Activated CD4-positive, alpha-beta T cell treated with anti-CD3 and anti-CD28 coated beads, Interleukin-10, Interleukin-2, amounts not matched to agents 100 ng/mL and 50 ng/mL, durations not matched to agents 16 hours and 8 hours (primary cell): ENCODE measurements at places on chromosomes 12 and 14.

DNA sequence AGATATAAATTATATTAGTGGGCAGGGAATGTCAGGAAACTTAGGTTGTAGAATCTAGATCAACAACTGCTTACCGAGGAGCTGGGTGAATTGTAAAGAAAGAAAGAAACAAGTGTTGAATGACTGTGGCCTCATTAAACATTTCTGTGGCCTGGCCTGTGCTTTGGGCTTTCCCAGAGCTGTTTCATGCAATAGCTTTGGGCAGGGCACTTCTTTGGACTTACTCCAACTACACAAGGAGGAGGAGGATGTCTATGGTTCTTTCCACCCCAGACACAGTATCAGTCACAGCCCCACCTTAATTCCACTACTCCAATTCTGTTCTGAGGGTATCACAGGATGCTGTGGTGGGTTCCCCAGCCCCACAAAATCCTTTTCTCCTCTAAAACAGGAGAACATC, 38.0 kb downstream of the DPF3 start:
- no peak for DNase-seq

GRCh38 chr12:85279449-85280164, 413 bp upstream of the ALX1 start:
- no peak for DNase-seq

- DNase-seq, result no peak
These were observed 1.8 kb upstream of the GLIPR1L2 start for GRCh38 chr12:75389061-75389460.

DNA sequence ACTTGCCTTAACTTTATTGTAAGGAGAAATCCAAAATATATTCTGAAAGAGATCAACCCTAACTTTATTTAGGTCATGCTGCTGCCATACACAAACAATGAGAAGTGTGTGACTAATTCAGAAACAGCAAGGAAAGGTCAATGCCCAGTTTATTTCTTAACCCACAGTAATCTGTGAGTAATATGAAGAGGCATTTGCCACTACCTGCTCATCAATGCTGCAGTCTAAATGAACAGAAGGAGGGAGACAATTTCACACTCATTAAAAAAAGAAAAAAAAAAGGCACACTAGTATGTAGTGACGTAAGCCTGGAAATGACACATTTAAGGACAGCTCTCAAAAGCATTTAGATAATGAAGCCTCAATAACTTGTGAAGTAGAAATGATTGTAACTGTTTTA, 90.5 kb upstream of the FOXN3 start:
- peak; percentile 78 for DNase-seq

DNA sequence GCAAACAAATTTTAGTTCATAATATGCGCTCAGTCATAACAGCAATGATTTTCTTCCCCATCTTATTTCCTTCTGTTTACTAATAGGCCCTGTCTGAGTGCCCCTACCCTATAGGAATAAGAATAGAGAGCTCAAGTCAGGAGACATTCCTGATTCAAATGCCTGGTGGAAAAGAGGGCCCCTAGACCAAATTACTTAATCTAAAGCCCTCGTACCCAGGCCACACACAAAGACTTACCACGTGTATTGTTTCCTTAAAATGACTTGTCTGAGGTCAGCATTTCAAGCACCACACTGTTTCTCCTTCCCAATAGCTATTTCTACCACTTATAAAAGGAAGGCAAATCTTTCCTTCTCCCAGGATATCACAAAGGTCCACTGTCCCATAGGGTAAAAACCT, 314.9 kb upstream of the TMTC1 start:
- no peak for DNase-seq

DNA sequence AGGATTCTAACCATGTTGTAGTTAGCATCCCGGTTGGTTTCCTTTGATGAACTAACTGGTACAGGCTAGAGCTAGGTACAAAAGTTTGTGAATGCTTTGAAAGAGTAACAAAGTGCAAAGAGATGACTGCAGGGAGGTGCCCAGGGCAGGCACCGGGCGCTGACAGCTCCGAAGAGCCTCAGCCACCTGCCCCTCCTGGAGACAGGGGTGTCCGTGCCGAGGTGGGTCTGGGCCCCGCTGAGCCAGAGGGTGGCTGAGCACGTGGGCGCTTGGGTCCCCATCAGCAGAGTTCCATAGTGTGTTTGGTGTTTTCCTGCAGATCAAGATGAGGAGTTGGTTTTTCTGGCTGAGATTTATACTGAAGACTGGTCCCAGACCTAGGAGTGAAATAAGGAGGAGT, 19.9 kb downstream of the PRKAB1 start:
- no peak for DNase-seq

- DNase-seq, result no peak
These were observed 183.9 kb upstream of the SOX5 start for GRCh38 chr12:24133384-24133783.

DNA sequence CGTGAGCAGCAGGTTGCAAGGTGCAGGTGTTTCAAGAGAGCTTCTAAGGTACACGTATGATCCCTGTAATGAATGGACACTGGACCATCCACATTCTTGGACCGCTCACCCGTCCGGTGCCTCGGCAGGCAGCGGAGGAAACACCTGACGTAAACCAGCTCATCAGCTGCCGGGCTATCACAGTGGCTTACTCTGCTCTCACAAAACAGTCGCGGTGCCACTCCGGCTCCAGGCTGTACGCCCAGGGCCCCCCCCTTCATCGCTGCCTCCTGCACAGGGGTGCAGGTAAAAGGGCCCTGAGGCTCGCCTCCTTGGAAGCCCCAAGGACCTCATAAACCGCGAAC, 436 bp downstream of the VPS33A start:
- peak; percentile 42 for DNase-seq

DNA sequence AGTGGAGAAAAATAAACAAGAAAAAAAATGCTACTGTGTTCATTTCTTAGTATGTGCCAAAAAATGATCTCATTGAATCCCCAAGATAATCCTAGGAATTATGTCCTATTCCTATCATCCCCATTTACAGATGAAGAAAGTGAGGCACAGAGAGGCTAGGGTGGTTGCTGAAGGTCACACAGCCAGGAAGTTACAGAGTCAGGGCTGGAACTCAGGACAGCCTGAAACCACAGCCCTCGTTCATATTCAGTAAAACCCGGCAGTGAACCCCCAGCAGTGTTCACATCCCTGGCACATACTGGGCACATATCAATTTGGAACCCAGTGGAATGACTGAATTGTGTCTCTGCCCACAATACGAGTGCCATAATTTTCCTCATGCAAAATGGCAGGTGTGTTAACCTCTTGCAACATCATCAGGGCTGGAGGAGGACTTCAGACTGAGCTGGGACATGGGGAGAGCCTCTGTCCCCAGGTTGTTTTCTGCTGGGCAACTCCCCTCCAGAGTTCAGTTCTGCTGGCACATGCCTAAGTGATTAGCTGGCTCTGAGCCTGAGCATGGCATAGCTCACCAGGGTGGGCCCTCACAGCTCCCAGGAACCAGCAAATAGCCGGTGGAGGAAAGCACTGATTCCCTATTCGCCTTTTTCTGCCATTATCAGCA, 2.0 kb upstream of the PPP1CC start:
- no peak for DNase-seq

GRCh38 chr14:37889087-37889486, 293.7 kb downstream of the TTC6 start:
- no peak for DNase-seq

GRCh38 chr12:42933461-42934081, 344.0 kb upstream of the PRICKLE1 start:
- DNase-seq, result no peak

DNA sequence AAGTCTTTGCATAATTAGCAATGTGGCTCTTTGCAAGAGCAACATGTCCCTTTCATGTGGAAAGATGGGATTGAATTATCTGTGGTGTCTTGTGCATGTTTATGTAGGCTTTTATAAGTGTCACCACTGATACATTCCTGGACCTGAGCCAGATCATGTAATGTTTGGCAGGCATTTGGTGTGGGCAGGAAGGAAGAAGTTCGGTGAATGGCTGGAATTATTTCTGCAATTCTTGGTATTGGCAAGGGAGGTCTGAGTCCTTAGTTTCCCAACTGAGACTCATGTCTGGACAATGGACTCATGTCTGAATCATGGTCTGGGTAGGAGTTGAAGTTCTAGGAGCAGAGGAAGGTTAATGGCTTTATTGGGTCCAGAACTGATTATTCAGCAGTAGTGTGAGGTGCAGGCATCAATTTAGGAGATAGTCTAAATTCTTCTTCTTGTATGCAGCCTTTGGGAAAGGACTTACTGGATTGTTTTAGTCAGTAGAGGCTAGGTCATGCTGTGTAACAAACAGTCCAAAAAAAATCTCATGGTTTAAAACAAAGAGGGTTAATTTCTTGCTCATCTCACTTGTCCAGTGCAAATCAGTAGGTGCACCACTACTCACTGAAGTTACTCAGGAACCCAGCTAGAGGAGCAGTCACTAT, 186.5 kb upstream of the LHX5 start:
- no peak for DNase-seq

GRCh38 chr12:122326586-122326985, 60.3 kb upstream of the VPS33A start:
- DNase-seq, result no peak

- DNase-seq, result no peak
These were observed 33.1 kb downstream of the ITPK1 start for GRCh38 chr14:93082576-93083001.

DNA sequence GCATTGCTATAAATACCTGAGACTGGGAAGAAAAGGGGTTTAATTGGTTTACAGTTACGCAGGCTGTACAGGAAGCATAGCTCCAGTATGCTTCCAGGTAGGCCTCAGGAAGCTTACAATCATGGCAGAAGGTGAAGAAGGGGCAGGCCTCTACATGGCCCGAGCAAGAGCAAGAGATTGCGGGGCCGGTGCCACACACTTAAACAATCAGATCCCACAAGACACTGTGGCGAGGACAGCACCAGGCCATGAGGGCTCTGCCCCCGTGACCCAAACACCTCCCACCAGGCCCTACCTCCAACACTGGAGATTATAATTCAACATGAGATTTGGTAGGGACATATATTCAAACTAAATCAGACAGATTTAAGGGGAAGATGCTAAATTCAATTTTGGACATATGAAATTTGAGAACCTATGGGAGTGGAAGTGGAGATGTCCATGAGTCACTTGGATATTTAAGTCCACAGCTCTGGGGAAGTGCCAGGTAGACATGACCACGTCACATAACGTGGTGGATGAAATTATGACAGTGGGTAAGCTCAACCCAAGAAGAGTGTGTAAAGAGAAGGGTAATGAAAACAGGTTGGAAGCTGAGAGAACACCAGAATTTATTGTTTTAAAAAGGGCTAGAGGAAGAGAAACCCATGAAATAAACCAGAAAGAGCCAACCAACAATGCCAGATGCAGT, 1.5 kb upstream of the LTA4H start:
- DNase-seq, result no peak

GRCh38 chr12:53099071-53099882, 1.8 kb downstream of the IGFBP6 start:
- peak; percentile 87 for DNase-seq

DNA sequence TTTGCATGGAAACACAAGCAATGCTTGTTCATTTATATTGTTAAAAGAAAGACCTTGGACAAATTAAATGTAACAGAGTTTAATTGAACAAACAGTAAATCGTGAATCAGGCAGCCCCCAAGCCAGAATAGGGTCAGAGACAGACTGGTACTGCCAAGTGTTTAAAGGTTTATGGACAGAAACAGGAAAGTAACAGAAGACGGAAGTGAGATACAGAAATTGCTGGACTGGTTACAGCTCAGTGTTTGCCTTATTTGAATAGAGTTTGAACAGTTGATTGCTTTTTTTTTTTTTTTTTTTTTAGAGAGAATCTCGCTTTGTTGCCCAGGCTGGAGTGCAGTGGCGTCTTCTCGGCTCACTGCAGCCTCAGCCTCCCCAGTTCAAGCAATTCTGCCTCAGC, 50.3 kb downstream of the DAO start:
- no peak for DNase-seq

- peak; percentile 70 for DNase-seq
These were observed 127.2 kb downstream of the BCAT1 start for GRCh38 chr12:24821691-24822090.

DNA sequence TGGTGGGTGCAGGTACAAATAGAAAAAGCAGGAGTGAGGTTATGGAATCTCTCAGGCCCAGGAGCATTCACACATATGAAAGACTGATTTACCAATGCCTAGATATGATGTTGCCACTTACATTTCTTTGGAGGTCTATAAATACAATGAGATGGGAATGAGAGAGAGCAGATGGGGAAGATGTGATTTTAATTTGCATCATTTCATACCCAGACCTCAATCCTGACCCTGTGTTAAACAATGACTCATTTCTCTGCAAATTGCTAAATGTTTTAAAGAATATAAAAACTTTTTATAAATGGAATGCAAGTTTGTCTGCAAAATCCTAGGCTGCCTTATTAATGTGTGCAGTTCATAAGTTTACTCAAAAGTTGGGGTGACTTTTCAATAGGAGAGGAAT, 38.6 kb upstream of the GNG2 start:
- no peak for DNase-seq

GRCh38 chr14:70890826-70891659, 16.2 kb upstream of the PCNX1 start:
- no peak for DNase-seq

- no peak for DNase-seq
These were observed 44.8 kb downstream of the PRKAB1 start for GRCh38 chr12:119712721-119713120.

DNA sequence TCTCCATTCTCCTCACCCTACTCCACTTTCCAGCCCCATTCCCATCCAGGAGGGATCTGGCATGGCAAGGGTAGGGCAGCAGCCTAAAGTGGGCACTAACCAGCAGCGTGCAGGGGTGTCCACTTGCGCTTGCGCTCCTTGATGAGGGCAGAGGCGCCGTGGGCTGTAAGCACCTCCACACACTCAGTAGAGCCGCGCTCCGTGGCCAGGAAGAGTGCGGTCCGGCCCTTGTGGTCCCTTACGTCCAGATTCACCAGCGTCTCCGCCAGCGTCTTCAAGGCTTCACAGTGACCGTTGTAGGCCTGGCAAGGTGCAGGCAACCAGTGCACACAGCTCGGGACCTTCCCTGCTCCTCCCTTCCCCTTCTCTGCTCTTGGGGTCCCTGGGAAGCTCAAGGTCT, 10.3 kb downstream of the ANKRD52 start:
- no peak for DNase-seq

- no peak for DNase-seq
These were observed 42.3 kb downstream of the IRF2BPL start for GRCh38 chr14:76986231-76986565.

- DNase-seq, result no peak
These were observed 17.1 kb upstream of the PUS1 start for GRCh38 chr12:131911851-131912477.

DNA sequence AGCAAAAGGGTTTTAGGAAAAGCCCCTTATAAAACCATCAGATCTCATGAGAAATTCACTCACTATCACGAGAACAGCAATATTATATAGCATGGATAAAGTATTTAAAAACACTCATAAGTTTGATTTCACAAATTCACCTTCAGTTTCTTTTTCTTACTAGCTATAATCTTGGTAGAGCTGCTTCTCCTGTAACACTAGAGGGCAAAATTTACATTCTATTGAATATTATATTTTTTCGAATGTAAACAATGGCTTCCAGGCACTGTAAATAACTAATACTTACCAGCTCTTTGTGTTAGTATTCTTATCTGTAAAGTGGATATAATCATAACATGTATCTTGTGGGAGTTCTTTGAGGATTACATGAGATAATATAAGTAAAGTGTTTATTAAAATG, 259.6 kb downstream of the CCER1 start:
- DNase-seq, result no peak
